ENCODE measurements at places on chromosomes 3 and 15.

DNA sequence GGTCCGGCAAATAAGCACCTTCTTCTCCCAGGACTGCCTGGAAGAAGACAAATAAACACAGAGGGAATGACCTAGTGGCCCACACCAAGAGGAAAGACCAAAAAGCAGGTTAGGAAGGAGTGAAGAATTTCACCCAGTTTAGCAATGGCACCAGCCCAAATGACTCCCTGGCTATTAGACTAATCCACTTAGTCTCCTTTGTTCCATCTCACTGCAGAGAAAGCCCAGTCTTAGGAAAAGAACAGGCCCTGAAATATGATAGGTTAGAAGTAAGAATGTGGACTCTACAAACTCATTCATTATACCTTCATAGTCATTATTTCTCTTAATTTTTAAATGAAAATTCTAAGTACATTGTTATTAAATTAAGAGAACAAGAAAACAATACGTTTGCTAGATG, 23.2 kb downstream of the SERPINI2 start:
- no peak for DNase-seq

GRCh38 chr3:107098864-107099263, 278.4 kb upstream of the CCDC54 start:
- DNase-seq, result no peak

GRCh38 chr15:63906266-63906584, 72.5 kb upstream of the HERC1 start:
- DNase-seq, result no peak

DNA sequence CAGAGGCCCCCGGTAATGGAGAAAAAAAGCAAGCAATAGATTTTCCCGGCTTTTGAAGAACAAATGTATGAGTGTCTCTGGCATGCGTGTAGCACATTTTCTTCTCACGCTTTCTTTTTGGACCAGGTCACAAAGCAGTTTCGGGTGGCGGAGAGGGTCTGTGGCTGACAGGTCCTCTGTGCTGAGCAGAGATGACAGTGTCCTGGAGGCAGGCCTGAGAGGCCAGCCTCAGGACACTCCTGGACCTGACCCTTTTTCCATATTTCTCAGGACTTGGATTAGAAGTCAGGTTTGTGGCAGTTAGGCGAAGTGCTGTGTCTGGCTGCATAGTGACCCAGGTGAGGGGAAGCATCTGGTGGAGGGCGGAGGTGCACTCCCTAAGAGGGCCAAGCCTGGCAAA, 52.9 kb downstream of the KLF13 start:
- no peak for DNase-seq

GRCh38 chr3:102885289-102885688, 450.5 kb downstream of the ZPLD1 start:
- no peak for DNase-seq

DNA sequence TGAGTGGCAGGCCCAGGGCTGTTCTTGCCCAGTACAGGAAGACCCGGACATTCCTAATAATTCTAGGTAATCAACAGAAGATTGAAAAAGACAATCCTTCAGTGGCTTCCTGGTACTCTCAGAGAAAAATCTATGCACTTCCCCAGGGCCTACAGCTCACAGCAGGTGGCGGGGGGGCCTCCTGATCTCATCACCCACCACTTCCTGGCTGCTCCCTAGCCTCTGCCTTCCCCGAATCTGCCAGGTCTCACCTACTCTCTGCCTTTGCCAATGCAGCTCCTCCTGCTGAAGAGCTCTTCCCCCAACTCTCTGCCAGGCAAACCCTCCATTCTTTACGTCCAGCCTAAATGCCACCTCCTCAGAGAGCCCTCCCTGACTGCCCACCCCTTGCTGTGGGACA, 37.5 kb downstream of the EHD4 start:
- DNase-seq, result peak; percentile 72

GRCh38 chr3:13532631-13533030, 16.3 kb upstream of the FBLN2 start:
- no peak for DNase-seq

- no peak for DNase-seq
Measured at GRCh38 chr3:72727726-72728125, 120.5 kb downstream of the SHQ1 start.

DNA sequence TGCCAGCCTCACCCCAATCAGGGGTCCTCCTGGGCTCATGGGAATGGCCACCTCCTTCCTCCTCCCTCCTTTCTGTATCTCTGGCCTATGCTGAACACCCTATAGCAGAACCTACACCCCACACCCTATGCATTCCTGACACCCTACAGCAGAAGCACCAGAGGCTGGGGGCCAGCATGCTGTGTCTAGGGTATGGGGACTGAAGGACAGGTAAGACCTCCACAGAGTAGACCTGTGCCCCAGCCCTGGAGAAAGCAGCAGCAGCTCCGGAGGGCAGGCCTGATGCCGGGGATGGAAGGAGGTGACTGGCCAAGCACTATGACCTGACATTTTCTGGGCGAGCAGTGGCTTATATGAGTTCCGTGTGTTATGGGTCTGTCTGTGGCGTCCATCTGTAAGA, 66.9 kb downstream of the TLE3 start:
- DNase-seq, result no peak

DNA sequence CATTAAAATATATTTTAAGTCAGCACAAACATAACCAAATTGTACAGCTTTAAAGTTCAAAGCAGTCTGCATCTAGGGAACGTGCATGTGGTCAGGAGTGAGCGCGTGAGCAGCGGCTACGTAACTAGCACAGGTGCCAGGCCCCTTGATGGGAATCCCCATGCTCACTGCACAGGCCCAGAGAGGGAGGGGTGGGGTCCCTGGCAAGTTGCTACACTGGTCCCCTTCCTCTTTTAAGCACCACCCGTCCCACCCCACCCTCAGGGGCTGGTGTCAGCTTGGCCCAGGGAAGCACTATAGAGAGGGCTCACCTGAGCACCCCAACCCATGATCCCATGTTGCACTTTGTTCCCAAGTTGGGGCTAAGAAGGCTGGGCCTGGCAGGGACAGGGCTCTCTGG, 835 bp upstream of the GMPPB start:
- DNase-seq, result no peak

GRCh38 chr3:25818335-25818734, 28.4 kb downstream of the OXSM start:
- DNase-seq, result no peak

DNA sequence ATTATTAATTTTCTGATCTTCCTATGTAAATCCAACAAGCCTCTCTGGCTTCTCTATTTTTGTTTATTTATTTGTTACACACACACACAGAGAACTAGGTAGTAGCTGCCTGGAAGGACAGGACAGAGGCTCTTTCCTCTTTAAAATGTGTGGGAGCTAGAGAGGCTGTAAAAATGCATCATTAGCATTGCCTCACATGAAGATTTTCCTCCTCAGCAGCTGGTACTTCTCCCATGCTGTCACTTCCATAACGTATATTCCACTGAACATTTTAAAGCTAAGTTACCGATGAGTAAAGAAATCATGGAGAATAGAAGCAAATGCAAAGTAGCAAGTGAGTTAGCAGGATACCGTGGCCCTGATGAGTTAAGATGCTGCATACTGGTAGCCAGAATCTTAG, 63.9 kb downstream of the IMPG2 start:
- DNase-seq, result no peak

- DNase-seq, result no peak
Measured at GRCh38 chr3:4589475-4590097, 96.4 kb downstream of the ITPR1 start.

DNA sequence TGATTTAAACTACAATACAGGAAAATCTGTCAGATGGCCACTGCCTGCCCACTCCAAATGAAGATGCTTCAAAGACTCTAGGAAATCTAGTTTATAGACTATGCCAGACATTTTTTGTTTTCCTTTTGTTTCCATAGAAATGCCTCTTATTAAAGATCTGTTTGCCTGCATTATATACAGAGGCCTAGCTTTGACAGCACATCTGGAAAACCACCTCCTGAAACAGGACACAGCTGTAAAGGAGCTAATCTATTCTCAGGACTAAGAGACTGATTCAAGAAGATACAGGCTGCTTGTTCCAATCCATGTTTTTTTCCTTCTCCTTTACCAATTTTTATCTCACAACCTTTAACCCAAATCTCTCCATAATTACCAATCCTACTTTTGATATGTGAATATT, 75.3 kb upstream of the STRIT1 start:
- DNase-seq, result no peak

DNA sequence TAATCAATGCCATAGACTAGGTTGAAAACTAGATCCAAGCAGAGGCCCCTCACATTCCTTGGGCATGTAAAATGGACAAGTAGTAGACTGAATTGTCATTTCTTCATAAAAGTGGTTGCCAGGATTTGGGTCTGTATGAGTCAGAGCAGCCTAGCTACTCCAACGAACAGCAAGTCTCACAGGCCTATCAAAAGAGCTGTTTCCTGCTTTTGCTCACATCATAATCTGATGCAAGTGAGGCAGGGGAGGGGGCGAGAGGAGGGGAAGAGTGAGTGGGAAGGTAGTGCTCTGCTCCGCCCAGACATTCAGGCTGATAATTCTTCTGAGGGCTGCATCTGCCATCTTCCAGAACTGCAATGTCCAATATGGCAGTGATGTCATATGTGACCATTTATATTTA, 228.9 kb upstream of the PRICKLE2 start:
- no peak for DNase-seq

DNA sequence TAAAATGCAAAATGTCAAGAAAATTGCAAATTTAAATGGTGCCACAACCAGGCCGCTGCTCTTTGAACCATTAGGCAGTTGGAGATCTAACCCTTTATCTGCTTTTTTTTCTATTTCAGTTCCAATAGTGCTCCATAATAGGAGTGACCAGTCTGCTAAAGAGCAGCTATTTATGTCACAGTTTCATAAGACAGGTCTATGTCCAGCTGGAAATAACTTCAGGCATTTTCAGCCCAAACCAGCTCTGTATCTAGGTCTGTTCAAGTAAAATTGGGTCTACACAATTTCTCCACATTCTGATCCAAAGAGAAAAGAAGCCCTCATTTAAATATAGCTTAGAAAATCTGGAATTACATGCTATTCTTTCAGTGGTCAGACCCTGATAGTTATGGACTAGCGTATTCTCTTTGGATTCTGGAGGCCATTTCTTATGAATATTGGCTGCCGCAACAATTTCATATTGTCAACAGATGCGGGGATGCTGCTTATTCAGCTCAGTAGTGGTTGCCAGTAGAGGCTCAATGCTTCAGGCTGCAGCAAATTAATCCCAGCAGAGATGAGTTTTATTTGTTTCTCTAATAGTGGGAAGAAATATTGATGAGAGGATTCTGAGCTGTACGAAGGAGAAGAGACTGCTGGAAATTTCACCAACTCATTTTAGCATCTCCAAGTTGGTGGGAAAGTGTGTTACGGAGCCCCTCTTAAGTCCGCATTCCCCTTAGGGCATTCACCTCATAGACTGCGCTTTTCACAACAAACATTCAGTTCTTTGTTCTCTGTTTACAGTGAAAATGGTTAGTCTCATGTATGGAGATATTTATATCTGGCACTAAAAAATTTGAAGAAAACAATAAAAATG, 887.0 kb downstream of the ROBO1 start:
- DNase-seq, result no peak

GRCh38 chr3:169613895-169614294, 49.6 kb downstream of the MECOM start:
- no peak for DNase-seq
